Spinal cord (tissue), 10 donors: ENCODE measurements at places on chromosomes 11 and 22.

DNA sequence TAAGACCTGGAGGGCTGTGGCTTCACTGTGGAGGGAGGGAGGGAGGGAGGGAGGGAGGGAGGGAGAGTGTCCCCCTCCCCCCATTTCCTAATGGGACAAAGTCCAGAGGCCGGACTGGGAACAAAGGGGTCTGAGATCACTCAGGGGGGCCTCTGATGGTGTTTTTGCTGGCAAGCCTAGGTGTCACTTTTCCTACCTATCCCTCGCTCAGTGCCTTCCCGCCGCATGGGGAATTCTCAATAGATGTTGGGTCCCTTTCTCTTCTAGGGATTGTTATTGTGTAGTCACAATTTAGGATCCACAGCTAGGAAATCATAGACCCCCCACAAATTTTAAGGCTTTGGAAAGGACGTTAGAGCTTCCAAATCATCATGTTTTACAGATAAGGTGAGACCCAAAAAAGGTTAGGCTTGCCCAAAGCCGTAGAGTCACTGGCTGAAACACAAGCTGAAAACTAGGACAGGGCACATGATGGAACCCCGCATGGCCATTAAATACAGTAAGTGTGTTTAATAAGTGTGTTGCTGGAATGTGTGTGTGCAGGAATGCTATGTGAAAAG, 4.8 kb upstream of the FTH1 start:
- H3K4me1 ChIP-seq, result peaks cover 40% of the 10 kb centered on the region
- no peaks in the 10 kb centered on the region for H3K27me3 ChIP-seq
- H3K27ac ChIP-seq, result peak overlapping the region; percentile 97
- no peaks in the 10 kb centered on the region for H3K36me3 ChIP-seq
- H3K4me3 ChIP-seq, result no peak overlapping the region

GRCh38 chr11:70570693-70571395, 172.5 kb downstream of the CTTN start:
- H3K27me3 ChIP-seq, result no peaks in the 10 kb centered on the region
- H3K36me3 ChIP-seq, result peaks cover 2% of the 10 kb centered on the region

GRCh38 chr11:8967184-8967583, 2.9 kb upstream of the TMEM9B start:
- H3K4me3 ChIP-seq, result no peak overlapping the region
- no peaks in the 10 kb centered on the region for H3K27me3 ChIP-seq
- DNase-seq, result no peak
- H3K27ac ChIP-seq, result no peak overlapping the region
- peaks cover 3% of the 10 kb centered on the region for H3K36me3 ChIP-seq

GRCh38 chr11:134837166-134837886, 425.3 kb upstream of the B3GAT1 start:
- DNase-seq, result no peak
- H3K27me3 ChIP-seq, result no peaks in the 10 kb centered on the region
- peaks cover 9% of the 10 kb centered on the region for H3K4me1 ChIP-seq
- H3K36me3 ChIP-seq, result no peaks in the 10 kb centered on the region
- H3K27ac ChIP-seq, result no peak overlapping the region

- no peak overlapping the region for H3K27ac ChIP-seq
- H3K36me3 ChIP-seq, result no peaks in the 10 kb centered on the region
- no peaks in the 10 kb centered on the region for H3K27me3 ChIP-seq
- peaks cover 7% of the 10 kb centered on the region for H3K4me1 ChIP-seq
- H3K4me3 ChIP-seq, result no peak overlapping the region
These were observed 9.0 kb downstream of the MTNR1B start for GRCh38 chr11:92978271-92979111.

DNA sequence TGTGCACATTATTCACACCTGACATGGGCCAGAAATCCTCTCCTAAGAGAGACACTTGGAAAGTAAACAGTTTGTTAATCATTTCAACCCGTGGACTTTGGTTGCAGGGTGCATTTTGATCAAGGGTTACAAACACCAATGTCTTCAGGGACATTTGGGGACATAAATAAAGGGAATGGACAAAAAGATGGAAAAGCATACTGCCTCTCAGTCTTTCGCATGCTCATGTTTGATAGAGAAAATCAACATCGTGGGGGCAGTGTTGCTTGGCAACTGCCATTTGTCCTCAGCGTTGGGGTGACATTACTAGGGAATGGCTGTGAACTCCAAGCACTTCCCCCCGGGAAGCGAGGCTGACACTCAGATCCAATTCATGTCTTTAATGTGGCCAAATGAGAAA, 114.7 kb upstream of the OR4B1 start:
- peaks cover 36% of the 10 kb centered on the region for H3K4me1 ChIP-seq
- H3K27ac ChIP-seq, result no peak overlapping the region

- no peak overlapping the region for H3K27ac ChIP-seq
- peaks cover 3% of the 10 kb centered on the region for H3K4me1 ChIP-seq
- no peaks in the 10 kb centered on the region for H3K27me3 ChIP-seq
- DNase-seq, result no peak
- peaks cover 66% of the 10 kb centered on the region for H3K36me3 ChIP-seq
- no peak overlapping the region for H3K4me3 ChIP-seq
These were observed 23.6 kb downstream of the SLC25A18 start for GRCh38 chr22:17586831-17587440.

DNA sequence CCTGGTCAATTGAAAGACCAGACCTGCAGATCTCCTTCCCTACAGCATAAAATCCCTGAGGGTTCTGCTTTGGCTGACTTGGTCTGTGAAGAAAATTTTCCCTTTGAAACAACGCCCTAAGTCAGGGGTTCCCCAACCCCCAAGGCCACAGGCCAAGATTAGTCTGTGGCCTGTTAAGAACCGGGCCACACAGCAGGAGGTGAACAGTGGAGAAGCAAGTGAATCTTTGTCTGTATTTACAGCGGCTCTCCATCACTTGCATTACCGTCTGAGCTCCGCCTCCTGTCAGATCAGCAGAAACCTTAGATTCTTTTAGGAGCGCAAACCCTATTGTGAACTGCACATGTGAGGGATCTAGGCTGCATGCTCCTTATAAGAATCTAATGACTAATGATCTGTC, 38.2 kb downstream of the CCDC83 start:
- no peaks in the 10 kb centered on the region for H3K27me3 ChIP-seq
- no peaks in the 10 kb centered on the region for H3K36me3 ChIP-seq
- H3K27ac ChIP-seq, result no peak overlapping the region
- no peak for DNase-seq
